ENCODE measurements at places on chromosomes 16 and 17. TPM values are rescaled to one million over a fixed set of nuclear protein-coding genes. Genes with fewer than 3 reads are reported as not detected.
A peak's percentile ranks its signal among the peaks of the same experiment; 100 is the strongest.

DNA sequence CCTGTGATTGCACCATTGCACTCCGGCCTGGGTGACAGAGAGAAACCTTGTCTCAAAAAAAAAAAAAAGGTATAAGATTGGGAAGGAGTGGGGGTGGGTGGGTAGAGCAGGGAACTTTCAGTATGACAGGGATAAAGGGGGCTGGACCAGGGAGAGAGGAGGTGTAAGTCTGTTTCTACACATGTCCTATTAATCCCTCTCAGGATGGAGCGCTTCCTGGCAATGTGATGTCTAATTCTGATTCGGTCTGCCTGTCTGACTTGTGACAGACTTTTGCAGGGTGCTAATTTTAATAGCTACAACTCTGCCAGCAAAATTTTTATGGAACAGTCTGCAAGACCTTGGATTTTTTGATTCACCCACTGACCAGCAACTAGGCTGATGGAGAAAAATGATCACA is 53.8 kb upstream of the SLC25A19 start:
- no peaks in the 10 kb centered on the region for H3K36me3 ChIP-seq
- H3K4me1 ChIP-seq = no peaks in the 10 kb centered on the region
- no peak overlapping the region for H3K4me3 ChIP-seq
- DNase-seq = peak; percentile 16
- no peaks in the 10 kb centered on the region for H3K27me3 ChIP-seq
- H3K27ac ChIP-seq = no peak overlapping the region

KRT23 gene
- total RNA-seq = 17.6 TPM

SPATA32 gene
- total RNA-seq = not detected

GRCh38 chr17:55314061-55314783 is 49.5 kb downstream of the HLF start:
- no peaks in the 10 kb centered on the region for H3K27me3 ChIP-seq
- no peak overlapping the region for H3K4me3 ChIP-seq
- peaks cover 4% of the 10 kb centered on the region for H3K4me1 ChIP-seq
- no peak overlapping the region for H3K27ac ChIP-seq
- peaks cover 44% of the 10 kb centered on the region for H3K36me3 ChIP-seq

RAMP2 gene
- total RNA-seq = 9.4 TPM

- DNase-seq = no peak
- no peaks in the 10 kb centered on the region for H3K4me1 ChIP-seq
- no peaks in the 10 kb centered on the region for H3K36me3 ChIP-seq
- no peak overlapping the region for H3K4me3 ChIP-seq
- no peak overlapping the region for H3K27ac ChIP-seq
Measured at GRCh38 chr17:62075308-62075815, 10.3 kb upstream of the MED13 start.

GRB2 gene
- 49.7 TPM for total RNA-seq

GRCh38 chr16:4057439-4057877 is 58.8 kb downstream of the ADCY9 start:
- DNase-seq = no peak
- no peaks in the 10 kb centered on the region for H3K27me3 ChIP-seq
- no peak overlapping the region for H3K4me3 ChIP-seq
- H3K36me3 ChIP-seq = no peaks in the 10 kb centered on the region
- peaks cover 17% of the 10 kb centered on the region for H3K4me1 ChIP-seq

- no peak for DNase-seq
- no peaks in the 10 kb centered on the region for H3K4me1 ChIP-seq
- H3K4me3 ChIP-seq = no peak overlapping the region
Measured at GRCh38 chr16:9286930-9287329, 195.5 kb downstream of the HAPSTR1 start.

DNA sequence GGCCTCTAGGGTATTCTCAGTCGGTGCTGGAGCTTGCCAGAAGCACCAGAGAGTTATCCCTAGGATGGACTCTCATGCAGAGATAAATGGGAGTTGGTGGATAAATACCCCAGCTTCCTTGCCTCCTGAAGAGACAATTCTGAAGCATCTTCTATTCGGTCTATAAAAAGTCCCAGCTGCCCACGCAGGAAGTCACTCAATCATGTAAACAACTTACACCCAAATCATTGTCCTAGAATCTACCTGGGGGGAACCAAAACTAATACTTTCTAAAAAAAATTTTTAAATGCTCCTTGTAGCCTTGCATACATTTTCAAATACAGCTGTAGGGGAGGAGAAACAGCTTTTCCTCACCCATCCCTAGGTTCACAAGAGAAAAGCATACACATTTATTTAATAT is 66.6 kb upstream of the ELAC2 start:
- DNase-seq = no peak
- no peak overlapping the region for H3K4me3 ChIP-seq
- H3K4me1 ChIP-seq = no peaks in the 10 kb centered on the region

DNA sequence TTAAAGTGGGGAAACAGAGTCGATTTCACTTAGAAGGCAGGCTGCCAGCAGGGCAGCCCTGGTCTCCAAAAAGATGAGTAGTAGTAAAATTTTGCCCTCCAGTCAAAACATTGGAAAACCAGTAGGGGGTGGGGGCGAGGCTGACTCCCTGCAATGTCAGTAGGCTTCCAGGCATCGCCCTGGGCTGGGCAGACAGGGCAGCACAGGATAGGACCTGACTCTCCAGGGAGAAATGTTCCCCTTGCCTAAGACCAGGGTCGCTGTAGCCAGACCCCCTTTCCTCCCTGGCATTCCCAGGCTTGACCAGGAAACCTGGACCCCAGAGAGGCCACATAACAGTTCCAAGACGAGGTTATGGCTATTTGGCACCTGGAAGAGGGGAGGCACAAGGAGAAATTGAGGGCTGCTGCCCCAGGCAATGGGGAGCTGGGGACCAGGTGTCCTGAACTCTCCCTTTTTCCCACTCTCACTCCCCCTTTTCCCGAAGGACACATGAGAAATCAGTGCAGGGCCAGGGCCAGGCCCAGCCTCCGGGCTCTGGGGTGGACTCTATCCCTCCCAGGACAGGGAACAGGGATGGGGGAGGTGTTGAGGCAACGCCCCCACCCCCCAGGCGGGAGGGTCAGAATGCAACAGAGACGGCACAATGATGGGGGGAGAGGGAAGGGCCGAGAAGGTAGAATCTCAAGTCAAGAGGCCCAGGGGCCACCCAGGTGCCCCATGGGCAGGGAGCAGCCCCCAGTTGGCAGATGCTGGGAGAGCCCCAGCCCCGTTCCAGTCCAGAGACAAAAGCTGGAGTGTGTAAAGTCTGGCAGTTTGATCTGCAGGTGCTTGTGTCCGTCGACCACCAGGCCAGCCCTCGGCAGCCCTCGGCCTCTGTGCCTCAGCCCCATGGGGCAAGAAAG is 4.5 kb upstream of the SAMD14 start:
- H3K4me1 ChIP-seq = no peaks in the 10 kb centered on the region
- peaks cover 4% of the 10 kb centered on the region for H3K36me3 ChIP-seq
- no peaks in the 10 kb centered on the region for H3K27me3 ChIP-seq
- no peak overlapping the region for H3K4me3 ChIP-seq
- H3K27ac ChIP-seq = no peak overlapping the region
- DNase-seq = no peak

DNA sequence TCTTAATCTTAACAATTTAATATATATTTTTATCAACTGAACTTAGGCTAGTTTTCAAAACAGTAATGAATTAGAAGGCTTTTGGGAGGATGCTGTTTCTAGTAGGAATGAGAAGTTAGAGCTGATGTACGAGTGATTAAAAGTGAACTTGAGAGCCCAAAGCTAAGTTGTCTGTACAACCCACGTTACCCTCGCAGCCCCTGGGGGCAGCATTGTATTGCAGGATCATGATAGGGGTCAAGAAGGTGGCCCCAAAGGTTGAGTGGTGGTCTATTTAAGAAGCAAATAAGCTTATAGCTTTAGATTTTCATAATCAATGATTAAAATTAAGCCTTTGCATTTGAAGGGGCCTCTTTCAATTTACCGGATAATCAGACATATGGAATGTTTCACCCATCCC is 33.7 kb upstream of the ALDH3A2 start:
- no peaks in the 10 kb centered on the region for H3K4me1 ChIP-seq
- H3K4me3 ChIP-seq = no peak overlapping the region
- H3K27ac ChIP-seq = no peak overlapping the region
- no peaks in the 10 kb centered on the region for H3K27me3 ChIP-seq
- no peaks in the 10 kb centered on the region for H3K36me3 ChIP-seq

- H3K36me3 ChIP-seq = no peaks in the 10 kb centered on the region
- no peak overlapping the region for H3K27ac ChIP-seq
- no peaks in the 10 kb centered on the region for H3K4me1 ChIP-seq
- no peaks in the 10 kb centered on the region for H3K27me3 ChIP-seq
Measured at GRCh38 chr17:73067075-73067474, 25.4 kb downstream of the SLC39A11 start.

DNA sequence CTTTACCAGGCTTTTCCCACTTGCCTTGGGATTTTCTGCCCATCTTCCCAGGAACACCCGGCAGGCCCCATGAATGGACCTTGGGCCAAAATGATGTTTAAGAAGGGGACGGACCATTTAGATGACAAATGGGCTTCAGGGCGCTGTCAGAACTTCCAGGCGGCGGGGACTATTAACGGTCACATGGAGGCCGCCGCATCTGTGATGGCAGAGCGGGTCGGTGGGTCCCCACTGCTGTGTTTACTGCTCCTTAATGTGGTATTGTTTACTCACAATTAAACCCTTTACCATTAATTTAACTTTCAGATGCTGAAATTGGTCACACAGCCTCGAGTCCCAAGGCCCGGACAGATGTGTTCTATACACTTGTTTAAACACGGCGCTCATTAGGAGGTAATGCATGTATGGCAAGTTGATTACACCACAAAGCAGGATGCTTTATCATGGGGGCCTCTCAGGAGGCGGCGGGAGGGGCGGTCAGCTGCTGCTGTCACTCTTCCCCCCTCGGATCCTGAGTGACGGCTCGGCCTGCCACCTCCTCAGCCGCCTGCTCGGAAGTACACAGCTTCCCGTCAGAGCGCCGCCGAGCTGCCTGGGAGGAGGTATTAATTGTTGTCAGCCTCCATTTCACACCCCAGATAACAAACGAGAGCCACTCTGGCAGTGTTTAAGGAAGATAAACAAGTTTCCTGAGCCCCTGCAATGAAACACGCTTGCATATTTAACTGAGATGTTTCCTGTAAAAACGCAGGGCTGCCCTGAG is 83.9 kb upstream of the IRX3 start:
- H3K4me1 ChIP-seq = no peaks in the 10 kb centered on the region
- no peak overlapping the region for H3K27ac ChIP-seq
- no peak overlapping the region for H3K4me3 ChIP-seq

DNA sequence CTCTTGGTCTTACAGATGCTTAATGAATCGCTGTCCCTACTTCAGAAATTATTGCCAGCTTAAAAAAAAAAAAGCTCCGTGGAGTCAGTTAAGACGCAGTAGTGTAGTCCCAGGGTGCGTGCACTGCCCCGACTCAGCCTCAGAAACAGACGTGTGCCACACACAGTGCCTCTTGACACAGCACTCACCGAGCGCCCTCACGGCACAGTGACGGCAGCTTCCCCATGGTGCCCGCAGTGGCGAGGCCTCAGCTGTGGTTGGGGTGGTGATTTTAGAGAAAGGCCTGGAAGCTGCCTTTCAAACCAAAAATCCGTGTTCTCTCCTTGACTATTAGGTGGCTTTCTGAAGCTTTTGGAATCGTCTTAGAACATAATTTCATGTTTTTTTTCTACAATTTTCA is 13.9 kb downstream of the TCF25 start:
- DNase-seq = no peak
- H3K27me3 ChIP-seq = no peaks in the 10 kb centered on the region
- H3K36me3 ChIP-seq = peaks cover 92% of the 10 kb centered on the region
- H3K4me3 ChIP-seq = no peak overlapping the region
- no peak overlapping the region for H3K27ac ChIP-seq

KRTAP3-1 gene
- total RNA-seq = not detected

KRTAP1-5 gene
- total RNA-seq = not detected

MAP2K6 gene
- 3.6 TPM for total RNA-seq

GRCh38 chr17:3738562-3739295 is 15.0 kb downstream of the HASPIN start:
- no peaks in the 10 kb centered on the region for H3K27me3 ChIP-seq
- no peak for DNase-seq
- H3K4me3 ChIP-seq = no peak overlapping the region
- no peaks in the 10 kb centered on the region for H3K36me3 ChIP-seq

GRCh38 chr16:12160249-12160648 is 183.7 kb downstream of the SNX29 start:
- no peak overlapping the region for H3K4me3 ChIP-seq
- H3K4me1 ChIP-seq = peaks cover 6% of the 10 kb centered on the region
- DNase-seq = no peak
- no peaks in the 10 kb centered on the region for H3K27me3 ChIP-seq
- H3K36me3 ChIP-seq = no peaks in the 10 kb centered on the region

TGFB1I1 gene
- total RNA-seq = 5.8 TPM

All from right lobe of liver (tissue), 6 donors.